ENCODE measurements at places on chromosomes 1 and 21.

- no peak for DNase-seq
These were observed 418.8 kb downstream of the ZP4 start for GRCh38 chr1:237471956-237472355.

DNA sequence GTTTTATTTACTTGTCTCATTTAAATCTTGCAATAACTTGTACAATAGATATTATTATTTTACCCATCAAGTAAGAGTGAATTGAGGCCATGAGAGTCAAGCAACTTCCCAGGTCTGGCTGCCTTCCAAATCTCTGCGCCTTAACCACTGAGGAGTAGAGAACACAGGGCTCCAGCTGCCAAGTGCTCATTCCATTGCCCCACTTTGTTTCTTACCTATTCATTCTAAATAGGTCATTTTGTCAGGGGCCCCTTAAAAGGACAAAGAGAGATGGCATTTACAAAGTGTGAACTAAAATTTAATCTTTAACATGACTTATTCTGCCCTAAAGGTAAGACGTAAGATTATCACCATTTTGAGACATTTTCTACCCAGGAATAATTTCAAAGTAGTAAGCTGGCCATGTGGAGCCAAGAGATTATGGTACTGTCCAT, 3.5 kb downstream of the PPP1R15B start:
- DNase-seq: peak; percentile 7

DNA sequence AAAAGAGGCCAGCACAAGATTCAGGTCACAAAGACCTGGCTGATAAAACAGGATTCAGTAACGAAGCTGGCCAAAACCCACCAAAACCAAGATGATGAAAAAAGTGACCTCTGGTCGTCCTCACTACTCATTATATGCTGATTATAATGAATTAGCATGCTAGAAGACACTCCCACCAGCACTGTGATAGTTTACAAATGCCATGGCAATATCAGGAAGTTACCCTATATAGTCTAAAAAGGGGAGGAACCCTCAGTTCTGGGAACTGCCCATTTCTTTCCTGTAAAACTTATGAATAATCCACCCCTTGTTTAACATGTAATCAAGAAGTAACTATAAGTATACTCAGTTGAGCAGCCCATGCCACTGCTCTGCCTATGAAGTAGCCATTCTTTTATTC, 26.0 kb upstream of the FMO2 start:
- no peak for DNase-seq

GRCh38 chr1:185857442-185857841, 123.3 kb downstream of the HMCN1 start:
- no peak for DNase-seq

DNA sequence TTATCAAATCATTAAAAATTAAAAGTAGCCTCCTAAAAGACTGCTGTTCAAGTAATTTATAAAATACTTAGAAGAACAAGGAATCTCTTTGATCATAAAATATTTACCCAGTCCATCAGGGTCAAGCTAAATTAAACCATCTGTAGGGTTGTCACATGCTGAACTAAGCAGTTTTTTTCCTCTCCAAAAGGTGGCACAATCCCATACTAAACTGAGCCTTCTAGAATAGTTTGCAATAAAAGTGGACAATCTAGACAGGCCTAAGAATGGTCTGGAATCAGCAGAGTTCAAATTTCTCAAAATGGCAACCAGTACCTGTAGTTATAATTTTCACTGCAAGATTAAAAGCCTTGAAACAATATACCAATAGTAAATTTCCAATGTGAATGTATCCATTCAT, 194.8 kb downstream of the EIF4G3 start:
- no peak for DNase-seq

GRCh38 chr1:248165186-248165585, 9.4 kb upstream of the OR2M2 start:
- no peak for DNase-seq

DNA sequence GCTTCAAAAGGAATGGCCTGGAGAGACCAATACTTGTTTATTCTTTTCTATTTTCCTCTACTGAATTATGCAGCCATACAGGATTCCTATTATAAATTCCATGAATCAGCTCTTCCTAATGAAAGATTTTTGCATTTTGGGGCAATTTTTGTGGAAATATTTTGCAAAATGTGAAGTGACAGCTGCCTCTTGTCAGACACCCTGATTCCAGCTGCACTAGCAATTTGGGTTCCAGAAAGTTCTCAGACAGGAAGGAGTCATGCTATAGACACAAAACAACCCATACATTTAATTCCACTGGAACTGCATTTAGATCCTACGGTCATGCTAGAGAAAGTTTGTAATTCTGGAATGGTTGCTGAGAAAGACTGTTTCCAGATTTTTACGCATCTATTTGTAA, 119.5 kb downstream of the XCL2 start:
- DNase-seq: no peak

GRCh38 chr1:235971020-235971419, 93.9 kb downstream of the NID1 start:
- no peak for DNase-seq

DNA sequence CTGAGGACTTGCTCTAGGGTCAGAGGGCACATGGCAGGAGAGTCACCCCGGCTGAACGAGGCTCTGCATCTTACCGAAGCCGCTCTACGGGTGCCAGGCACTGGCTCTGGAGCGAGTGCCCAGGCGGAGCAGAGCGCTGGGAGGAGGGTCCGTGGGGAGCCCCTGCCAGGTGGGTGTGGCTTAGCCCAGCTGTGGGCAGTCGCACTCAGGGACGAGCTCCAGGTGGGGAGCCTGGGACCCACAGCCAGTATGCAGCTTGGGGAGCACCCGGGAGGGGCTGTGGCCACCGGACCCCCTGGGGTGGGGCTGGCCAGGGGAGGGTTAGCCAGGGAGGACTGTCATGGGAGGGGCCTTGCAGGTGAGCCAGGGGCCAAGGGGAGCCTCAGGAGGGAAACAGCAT, 3.8 kb downstream of the AGRN start:
- DNase-seq: no peak

GRCh38 chr21:33123374-33124123, 53.6 kb downstream of the OLIG1 start:
- no peak for DNase-seq

DNA sequence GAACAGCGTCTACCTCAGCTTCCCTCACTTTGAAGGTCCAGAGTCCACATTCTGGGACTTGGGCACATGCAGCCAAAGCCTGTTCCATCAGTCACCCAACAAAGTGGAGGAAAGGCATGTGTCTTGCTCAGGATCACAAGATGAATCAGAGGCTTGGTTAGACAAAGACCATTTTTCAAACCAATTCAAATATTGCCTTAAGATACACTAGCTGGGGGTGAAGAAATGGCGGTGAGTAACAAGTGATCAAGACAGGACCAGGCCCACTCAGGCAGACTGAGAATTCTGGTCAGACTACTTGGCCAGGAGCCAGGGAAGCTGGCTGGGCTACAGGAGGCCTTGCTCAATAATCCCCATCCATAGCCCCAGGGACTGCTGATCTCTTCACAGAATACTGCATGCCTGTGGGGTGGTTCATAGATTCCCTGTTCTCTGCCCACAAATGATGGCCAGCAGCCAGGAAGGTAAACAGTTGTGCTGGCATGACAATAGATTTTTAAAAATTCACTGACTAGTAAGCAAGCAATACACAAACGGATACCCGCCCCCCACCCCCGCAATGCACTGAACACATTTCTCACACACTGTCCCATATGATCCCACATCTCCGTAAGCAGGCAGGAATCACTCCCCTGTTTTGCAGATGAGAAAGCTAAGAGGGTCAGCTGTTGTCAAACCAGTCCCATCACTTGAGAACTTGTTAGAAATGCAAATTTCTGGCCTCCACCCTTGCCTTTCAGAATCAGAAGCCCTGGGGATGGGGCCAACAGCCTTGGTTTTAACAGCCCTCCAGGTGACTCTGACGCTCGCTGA, 27.2 kb downstream of the ERI3 start:
- no peak for DNase-seq

GRCh38 chr1:113217447-113218208, 144.6 kb downstream of the LRIG2 start:
- DNase-seq: no peak

DNA sequence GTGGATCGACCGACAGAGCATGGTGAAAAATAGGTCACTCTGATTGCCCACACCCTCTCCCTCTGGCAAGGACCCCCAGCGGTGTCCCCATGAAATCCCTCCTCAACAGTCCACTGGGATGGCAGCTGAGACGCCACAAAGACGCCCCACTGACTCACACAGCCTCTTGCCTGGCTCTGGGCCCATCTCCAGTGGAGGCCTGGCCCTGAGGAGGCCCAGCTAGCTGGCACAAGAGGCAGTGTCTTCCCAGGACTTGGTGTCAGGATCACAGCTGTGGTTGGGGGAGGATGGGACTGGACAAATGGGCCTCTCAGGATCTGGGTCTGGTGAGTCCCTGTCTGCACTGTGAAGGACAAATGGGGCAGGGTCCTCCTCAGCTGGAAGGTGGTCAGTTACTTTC, 4.6 kb downstream of the ALX3 start:
- no peak for DNase-seq

GRCh38 chr1:221164029-221164428, 284.8 kb downstream of the HLX start:
- DNase-seq: no peak

DNA sequence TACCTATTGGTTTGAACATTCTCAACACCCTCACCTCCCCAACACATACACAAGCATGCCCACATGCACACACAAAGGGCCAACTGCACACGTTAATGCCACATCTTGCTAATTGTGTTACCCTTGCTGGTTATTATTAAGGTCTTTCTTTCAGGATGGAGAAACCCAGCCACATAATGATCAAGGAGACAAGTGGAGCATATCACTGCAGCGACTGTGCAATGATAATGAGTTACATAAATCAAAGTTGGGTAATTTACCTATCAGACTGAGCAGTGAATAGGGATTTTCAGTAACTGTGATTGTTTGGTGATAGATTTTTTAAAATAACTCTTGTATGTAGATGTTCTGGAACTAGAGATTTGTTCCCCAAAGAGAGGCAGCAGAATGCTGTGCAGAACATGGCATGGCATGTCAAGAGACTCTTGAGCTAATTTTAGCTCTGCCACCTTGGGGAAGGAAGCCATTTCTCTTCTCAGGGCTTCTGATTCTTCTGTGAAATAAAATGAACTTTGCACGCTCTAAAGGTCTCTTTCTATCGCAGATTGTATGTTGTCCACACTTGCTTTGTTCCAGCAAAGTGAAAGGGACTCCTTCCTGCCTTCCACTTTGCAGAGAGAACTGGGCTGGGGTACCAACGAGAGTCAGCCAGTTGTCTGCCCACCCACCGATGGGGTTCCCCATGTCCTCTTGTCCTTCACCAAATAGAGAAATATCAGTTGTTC, 126.0 kb upstream of the CAMK1G start:
- DNase-seq: no peak

DNA sequence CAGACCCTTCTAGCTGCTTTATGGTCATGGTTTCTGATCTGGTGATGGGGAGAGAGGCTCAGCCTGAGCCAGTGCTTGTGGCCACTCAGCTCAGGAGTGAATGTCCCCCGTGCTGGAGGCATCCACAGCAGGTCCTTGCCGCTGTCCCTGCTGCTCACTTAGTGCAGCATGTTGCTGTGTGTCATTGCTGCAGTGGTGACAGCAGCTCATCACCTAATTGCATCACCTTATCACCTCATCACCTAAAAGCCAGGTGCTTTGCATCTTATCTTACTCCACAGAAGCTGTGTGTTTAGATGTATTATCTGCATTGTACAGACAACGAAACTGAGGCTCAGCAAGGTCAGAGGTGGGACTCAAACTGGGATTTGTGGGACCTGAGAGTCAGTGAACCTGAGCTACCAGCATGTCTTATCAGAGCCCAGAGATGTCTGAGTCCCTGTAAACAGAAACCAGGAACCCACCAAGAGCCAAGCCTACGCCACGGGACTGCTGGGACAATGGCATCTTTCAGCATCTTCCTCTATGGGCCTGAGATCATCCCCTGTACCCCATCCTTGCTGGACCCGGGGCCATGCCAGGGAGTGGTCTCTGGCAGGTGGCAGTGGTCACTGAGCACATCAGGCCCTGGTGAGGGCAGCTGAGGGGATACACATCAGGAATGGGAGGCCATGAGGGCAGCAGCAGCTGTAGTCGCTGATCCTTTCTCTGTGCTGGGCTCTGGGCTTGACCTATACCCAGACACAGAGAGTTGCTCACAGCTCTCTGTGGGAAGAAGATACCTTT, 6.5 kb downstream of the PODN start:
- DNase-seq: no peak

GRCh38 chr1:214637722-214638458, 34.9 kb downstream of the CENPF start:
- DNase-seq: no peak

- no peak for DNase-seq
These were observed 175.8 kb downstream of the PTGER3 start for GRCh38 chr1:70871790-70872189.

- no peak for DNase-seq
These were observed at the start of gene TFF3 for GRCh38 chr21:42315296-42315891. TFF3 (minus strand) TSS chr21:42315409; CDS start chr21:42315374, 35 bp downstream.

- no peak for DNase-seq
These were observed 456 bp upstream of the SMYD2 start for GRCh38 chr1:214280386-214281020.

DNA sequence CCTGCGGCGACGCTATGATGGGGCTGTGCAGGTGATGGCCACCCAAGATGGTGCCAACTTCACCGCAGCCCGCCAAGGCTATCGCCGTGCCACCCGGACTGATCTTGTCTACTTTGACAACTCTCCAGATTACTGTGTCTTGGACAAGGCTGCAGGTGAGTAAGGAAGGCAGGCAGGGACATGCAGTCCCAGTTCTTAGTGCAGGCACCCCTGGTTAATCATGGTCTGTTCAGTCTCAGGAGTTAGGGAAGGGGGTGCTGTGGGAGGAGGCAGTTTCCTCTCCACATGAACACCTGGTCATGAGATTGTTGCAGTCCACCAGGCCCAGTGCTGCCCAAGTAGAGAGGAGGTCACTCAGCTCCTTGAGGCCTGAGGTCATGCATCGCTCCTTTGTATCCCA, 8.5 kb downstream of the WNT2B start:
- DNase-seq: no peak

GRCh38 chr1:22285549-22286396, 142.9 kb upstream of the WNT4 start:
- DNase-seq: no peak

DNA sequence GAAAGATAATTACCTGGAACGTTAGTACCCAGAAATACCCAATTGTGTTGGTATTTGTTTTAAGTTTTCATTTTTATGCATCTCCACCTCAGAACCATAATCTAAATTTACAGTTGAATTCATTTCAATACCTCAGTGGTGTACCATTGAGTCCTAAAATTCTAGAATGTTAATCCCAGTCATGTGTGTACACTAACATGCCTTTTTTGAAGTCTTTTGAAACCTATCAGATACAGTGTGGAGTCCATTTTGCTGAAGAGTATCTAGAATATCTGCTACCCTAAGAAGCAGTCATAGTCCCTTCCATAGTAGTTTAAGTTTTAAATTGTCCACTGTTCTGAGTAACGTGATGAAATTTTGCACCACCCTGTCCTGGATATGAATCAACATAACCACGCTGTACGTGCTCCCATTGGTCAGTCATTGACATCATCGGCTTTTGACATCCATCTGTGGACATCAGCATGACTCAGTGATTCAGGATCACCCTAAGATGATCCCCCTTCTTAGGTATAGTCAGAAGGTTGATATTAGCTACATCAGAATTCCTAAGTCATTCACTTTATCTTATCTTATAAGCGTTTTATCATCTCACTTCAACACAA, 7.5 kb upstream of the ASH1L start:
- no peak for DNase-seq

Measured in NCI-H524 treated with DMSO at 0.1 percent for 48 hours (cell line).